ENCODE measurements at places on chromosomes 7 and 10.

DNA sequence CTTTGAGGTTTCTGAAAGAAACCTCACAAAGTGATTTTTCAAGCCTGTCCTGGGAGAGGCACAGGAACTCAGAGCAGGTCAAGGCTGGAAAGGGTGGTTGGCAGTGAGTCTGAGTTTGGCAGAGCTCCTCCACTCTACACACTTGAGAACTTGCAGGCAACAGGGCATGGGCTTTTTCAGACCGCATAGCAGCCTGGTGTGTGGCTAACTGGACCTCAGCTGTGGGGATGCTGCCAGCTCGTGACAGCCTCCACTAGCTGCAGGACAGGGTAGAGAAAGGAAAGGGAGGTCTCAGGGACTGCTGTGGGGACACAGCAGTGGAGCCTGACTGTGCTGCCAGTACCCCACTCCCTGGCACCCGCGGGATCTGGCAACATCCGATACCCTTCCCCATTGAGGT is 2.6 kb downstream of the CDHR1 start:
- DNase-seq: no peak

GRCh38 chr10:128310971-128311658 is 184.9 kb upstream of the MKI67 start:
- no peak for DNase-seq

GRCh38 chr7:108024538-108024937 is 21.6 kb upstream of the LAMB1 start:
- DNase-seq: no peak

- DNase-seq: no peak
Observed at GRCh38 chr10:123136221-123136805, 543 bp downstream of the HMX3 start.

DNA sequence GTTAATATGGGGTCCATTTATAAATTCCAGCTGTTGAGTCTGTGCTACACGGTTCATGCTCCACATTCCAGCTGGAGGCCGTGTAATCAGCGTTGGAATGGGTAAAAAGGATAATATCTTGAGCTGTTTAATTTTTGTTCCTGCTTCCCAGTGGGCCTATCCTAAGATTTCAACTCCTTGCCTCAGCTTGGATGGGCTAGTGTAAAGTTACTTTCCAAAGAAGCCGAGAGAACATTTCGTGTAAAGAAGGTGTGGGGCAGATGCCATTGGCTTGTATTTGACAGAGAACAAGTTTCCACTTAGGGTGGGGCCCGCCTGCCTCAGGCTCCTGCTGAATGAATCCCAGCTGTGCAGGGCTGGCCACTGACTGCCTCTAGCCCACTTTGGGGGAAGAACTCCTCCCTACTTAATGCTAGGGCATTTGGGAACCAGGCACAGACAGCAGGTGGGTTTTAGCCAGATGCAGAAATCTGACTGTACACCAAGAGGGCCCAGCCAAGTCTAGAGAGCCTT is 125.9 kb upstream of the LYZL2 start:
- DNase-seq: no peak

DNA sequence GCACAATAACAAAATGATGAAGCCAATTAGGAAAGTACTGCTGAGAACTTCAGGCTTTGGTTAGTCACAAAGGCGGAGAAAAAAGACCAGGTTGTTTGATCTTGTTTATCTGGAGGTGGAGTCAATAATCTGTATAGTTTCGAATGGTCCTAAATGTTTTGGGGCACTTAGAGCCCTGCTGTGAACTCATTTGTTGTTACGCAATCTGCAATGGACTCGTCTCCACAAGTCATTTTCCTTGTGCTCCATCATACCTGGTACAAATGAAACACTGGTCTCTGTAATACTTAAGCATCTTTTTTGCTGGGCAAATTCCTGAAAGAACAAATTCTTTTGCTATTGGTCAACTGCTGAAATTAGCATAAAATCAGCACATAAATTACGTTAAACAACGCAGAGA is 430.5 kb downstream of the GATA3 start:
- DNase-seq: no peak

DNA sequence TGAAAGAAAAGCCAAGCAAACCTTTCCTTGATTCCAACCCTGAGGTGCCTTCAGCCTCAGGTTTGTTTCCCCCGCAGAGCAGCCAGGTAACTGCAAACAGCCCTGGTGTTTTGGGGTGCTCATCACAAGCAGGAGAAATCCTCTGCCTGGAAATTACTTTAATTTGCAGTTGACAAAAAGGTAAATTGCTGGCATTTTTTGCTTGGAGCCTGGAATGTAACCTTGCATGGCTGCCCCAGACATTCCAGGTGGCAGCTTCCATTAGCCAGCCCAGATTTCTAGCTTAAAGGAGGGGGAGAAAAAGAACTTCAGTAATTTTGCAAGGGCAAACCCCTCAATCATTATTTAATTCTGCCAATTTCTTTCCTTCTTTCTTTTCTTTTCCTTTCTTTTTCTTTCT is 194.4 kb downstream of the MYOF start:
- no peak for DNase-seq

GRCh38 chr7:37212556-37212955 is 236.1 kb downstream of the ELMO1 start:
- no peak for DNase-seq

GRCh38 chr10:43216931-43217562 is 49.8 kb downstream of the RASGEF1A start:
- DNase-seq: no peak

GRCh38 chr10:131980321-131980720 is 1.4 kb downstream of the BNIP3 start:
- no peak for DNase-seq

DNA sequence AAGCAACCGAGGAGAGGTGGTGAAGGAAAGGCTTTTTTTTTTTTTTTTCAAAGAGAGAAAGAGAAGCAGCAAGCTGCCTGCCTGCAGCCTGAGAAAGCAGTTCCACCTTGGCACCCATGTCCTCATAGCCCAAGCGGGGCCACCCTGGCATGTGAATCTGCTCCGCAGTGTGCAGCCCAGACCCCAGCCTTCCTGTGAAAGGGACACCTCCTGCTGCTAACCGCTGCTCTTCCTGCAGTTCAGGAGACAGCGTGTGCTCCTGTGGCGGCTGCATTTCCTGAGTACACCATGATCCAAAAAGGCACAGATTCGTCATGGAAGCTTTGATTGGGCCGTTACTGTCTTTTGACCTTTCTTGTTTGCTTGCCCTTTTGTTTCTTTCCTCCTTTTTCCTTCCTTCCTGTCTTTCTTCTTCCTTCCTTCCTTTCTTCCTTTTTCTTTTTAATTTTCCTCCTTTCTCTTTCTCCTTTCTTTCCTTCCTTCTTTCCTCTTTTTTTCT is 38.1 kb downstream of the IKZF1 start:
- DNase-seq: no peak

DNA sequence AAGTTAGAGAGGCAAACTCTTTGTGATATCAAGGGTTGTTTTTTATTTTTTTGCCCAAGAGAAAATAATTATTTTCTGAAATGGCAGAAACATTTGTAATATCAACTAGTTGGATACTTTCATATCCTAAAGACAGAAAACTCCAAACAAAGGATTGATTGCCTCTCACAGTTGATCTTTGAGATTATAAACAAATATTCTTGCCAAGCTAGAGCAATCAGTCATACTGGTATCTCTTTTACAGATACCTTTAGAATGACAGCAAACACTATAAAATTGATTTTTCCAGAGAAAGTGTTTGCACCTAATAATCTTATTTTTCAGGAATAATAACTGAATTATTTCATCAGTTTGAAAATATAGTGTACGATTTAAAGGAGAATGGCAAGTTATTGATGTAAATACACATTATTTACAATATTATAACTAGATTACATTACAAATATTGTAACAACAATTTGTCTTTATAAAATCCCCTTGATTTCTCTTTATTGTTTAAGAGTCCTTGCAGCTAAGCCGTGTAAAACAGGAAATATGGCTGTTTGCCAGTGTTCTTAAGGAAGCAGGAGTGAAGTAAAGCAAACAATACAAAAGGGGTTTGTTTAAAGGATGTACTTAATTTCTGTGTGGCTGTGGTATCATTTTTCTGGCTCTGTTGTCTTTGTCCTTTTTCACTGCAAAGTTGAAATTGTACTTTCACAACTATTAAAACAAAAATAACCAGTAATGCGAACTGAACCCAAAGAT is 58.4 kb downstream of the MAPK8 start:
- no peak for DNase-seq

DNA sequence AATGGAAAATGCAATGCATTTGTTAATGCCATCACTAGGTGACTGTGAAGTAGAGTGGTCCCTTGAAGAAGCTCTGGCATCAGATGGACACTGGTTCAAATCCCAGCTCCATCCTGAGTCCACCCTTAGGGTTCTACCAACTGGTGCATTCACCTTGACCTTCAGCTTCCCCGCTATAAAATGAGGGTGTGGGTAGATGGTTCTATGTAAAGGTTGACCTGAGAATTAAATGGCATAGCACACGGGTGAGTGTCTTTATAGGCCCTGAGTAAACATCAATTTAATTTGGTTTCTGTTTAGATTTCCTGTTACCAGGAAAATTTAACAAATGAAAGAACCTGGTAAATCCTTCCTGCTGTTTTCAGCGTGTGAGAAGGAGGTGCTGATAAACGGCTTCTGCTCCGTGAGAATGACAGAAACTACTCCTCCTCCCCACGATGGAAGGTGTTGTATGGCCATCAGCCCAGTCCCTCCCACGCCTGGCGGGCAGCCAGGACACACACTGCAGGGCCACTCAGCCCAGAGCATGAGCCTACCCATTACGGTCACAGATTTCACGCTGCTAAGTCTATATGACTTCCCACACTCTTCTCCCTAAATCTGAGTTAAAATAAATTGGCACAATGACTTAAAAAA is 210.1 kb downstream of the TNS3 start:
- DNase-seq: no peak

DNA sequence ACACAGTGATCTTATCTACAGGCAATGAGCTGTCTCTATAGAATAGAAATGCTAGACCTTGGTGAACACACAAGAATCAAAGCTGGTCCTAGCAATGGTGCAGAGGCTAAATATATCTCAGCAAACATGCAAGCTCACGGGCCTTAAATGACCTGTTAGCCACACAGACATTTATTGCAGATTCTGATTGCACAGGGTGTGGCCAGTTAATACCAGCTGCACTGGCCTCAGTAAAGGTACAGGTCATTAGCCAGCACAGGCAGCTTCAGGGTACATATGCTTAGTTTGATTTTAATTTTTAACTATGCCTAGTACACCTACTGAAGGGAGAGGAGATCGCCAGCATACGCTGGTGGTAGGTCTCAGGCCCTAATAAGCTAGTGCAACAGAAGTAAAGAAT is 265.4 kb upstream of the DGKB start:
- DNase-seq: no peak

- no peak for DNase-seq
Observed at GRCh38 chr10:113430634-113431397, 122.0 kb upstream of the HABP2 start.

- DNase-seq: no peak
Observed at GRCh38 chr7:55510621-55511020, 61.7 kb downstream of the VOPP1 start.

- DNase-seq: no peak
Observed at GRCh38 chr7:135757719-135758411, 9.3 kb upstream of the FAM180A start.

DNA sequence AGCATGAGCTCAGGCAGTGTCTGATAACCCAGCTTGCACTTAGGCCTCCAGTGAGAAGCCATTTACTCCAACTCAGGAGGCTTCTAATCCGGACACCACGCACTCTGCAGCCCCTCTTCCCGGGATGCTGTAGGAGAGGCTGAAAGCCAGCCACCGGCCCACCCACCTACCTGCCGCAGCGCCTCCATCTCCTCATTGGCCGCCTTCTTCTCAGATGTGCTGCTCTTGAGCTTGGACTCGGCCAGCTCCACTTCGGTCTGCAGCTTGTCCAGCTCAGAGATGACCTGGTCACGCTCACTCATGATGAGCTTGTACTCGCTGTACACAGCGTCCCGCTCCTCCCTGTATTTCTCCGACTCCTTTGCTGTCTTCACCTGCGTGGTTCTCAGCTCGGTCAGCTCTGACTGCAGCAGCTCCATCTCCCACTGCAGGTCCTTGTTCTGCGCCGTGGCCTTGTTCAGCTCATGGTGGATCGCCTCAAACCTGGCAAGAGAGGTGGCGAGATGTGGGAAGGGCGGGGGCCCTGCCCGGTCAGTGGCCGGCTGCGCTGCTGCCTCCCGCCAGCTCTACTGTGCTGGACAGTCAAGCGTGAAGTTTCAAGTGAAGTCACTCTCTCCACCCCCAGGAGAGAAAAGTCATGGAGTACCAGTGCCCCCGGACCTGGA is 84.7 kb downstream of the DLG5 start:
- no peak for DNase-seq

- DNase-seq: no peak
Observed at GRCh38 chr7:127047521-127047920, 205.2 kb downstream of the GRM8 start.

DNA sequence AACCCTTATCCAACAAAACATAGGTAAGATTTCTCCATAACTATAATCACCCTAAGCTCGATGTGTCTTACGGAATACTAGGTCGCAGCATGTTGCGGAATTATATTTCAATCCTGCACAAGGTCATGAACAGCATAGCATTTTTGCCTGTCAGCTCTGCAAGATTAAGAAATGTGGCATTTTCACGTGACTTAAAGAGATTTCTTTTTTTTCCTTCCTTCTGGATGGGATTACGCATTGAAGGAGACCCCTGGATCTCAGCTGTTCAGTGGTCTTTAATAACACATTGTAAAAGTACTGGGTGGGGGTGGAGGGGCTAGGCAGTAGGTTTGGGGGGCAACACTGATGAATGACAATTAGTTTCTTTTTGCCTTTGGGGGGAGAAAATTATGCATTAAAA is 106.7 kb downstream of the CUBN start:
- DNase-seq: no peak

- no peak for DNase-seq
Observed at GRCh38 chr10:12656518-12657142, 307.3 kb downstream of the CAMK1D start.

DNA sequence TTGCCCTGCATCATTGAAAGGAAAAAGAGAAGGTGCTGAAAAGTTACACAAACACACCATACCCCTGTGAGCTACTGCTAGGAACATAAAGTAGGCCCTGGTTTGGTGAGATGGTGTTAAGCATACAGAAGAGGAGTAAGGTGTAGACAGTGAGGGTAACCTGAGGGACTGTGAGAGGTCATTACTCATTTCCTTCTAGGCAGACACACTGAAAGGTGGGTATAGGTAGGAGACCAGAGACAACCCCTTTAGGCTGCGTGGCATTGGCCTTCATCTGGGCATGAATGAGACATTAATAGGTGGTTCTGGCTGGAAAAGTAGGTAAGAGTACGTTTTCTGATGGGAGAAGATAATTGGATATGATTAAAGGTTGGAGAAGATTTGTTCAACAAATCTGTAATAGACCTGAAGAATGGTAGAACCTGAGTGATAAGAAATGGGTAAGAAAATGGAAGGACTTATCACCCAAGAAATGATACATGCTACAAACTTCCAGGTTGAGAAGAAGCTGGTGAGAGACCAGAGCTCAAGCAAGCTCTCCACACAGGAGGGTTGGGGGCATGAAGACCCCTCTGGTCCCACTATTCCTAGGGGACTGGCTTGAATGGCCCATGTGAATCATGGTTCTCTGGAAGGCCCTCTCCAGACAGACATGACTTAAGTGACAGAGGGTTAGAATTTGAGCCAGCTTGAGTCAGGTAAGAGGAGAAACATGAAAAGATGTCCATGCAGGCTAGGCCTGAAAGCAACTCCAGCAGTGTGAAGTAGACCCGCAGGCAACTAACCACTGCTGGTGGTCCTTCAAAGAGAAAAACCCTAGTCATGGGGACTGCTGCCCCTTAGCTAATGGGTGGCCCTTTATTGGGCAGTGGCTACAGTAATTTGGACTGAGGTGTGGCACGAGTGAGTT is 3.8 kb downstream of the COMTD1 start:
- no peak for DNase-seq

Data from activated CD4-positive, CD25-positive, alpha-beta regulatory T cell treated with anti-CD3 and anti-CD28 coated beads, Interleukin-2, amount 50 U/mL, for 72 hours (primary cell).